ENCODE measurements at places on chromosomes 5 and 9.

GRCh38 chr5:14263113-14263512 is 120.0 kb downstream of the TRIO start:
- DNase-seq: no peak

- DNase-seq: no peak
Observed at GRCh38 chr9:113651896-113652295, 188.4 kb downstream of the RGS3 start.

DNA sequence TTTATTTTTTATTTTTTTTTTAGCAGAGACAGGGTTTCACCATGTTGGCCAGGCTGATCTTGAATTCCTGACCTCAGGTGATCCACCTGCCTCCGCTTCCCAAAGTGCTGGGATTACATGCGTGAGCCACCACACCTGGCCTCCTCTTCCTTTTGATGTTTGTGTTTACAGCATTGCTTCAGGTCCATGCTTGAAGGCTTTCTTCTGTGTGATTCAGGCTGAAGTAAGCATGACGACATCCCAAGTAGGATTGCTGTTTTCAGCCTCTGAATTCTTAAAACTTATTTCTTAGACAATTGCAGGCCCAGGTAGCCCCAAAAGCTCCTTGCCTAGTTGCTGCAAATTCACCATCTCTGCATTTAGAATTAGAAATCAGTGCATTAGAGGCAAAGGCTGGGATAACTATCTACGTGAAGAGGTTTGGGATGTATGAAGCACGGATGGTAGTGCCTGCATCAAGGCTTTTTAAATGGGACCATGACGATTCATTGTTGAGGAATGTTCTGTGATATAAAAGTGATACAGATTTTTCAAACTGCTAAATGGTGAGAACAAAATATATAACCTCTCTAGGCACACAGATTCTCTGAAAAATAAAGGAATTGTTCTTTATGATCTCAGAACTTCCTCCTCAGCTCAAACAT is 3.0 kb upstream of the ETF1 start:
- no peak for DNase-seq

DNA sequence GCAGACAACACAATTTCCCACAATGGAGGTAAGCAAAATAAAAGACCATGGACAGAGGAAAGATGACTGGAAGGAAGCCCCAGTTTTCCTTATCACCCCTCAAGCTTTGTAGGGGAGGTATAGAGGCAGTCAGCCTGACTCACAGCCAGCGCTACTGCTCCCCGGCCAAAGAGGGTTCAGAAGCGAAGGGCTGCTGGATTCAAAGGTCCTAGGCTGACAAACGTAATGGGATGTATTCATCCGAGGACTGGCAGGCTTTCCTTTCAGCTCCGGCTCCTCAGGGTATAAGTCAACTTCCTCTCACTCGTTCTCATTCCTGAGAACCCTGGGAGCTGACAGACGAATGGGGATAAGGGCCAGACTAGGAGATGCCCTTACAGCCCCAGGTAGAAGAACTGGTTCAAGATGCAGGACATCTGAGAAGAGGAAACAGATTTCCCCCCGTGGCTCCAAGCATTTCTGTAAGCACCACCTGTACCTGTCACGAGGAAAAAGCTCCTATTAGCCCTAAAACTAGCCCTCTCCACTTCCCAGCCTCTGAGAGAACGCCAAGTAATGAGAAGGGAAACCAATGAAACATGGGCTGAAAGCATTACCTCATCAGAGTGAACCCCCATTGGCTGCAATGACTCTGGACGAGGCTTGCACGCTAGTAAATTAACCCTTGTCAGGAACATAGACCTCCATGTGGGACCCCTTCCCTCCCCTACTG is 22.1 kb upstream of the FAM13B start:
- DNase-seq: no peak

DNA sequence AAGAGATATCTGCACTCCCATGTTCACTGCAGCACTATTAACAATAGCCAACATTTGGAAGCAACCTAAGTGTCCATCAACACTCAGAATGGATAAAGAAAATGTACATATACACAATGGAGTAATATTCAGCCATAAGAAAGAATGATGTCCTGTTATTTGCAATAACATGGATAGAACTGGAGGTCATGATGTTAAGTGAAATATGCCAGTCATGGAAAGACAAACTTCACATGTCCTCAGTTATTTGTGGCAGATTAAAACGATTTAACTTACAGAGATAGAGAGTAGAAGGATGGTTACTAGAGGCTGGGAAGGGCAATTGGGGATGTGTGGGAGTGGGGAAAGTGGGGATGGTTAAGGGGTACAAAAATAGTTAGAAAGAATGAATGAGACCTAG is 110.3 kb upstream of the PCSK5 start:
- DNase-seq: no peak

DNA sequence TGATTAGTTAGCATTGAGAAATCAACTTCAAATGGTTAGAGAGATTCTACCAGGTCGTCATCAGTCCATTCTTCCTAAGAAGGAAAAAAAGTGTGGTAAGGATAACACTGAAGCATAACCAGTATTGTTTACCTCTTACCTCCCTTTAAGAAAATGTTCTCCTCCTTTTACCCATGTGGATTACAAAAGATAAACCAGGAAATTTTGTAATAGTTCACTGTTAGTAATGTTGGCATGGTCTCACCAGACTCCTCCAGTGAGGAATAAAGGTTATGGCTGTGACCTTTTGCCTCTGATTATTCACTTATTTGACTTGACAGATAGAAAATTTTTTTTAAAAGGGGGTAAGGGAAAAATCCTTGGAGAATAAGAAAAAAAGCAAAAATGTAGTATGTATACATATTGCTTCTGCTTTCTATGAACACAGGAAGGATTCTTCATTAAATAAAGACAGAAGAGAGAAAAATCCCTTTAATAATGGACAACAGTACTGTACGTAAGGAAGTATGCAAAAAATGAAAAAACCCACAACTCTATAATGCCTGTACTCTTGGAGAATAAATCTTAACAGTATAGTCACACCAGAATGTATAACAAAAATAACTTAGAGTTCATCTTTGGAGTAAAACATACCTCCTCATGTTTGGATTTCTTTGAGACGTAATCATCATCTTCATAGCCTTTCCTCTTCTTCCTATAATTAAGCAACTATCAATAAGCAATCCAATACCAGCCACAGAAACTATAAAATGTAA is 18.1 kb downstream of the CCNH start:
- no peak for DNase-seq
